IPS DF 6.9 (cell line): ENCODE measurements at places on chromosomes 16 and 17.

DNA sequence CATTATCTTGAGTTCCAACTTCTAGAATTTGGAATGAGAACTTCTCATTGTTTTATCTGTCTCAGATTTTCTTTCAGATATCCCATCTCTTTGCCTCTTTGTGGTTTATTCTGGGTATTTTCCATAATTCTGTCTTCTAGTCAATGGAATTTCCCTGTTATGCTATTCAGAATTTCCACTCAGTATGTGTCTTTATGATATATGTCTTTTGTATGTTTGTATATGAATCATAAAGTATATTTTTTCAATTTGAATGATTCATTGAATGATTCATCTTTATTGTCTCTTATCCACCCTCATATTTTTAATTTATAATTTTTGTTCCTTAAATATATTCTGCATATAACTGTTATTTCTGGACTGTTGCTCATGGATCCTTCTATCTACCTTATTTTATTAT, 729.7 kb upstream of the GOT2 start:
- DNase-seq = no peak

GRCh38 chr17:78883089-78883532, 19.9 kb downstream of the CEP295NL start:
- DNase-seq = no peak

GRCh38 chr17:7862692-7863437, 5.1 kb downstream of the CYB5D1 start:
- DNase-seq = no peak

- no peak for DNase-seq
These were observed 28.3 kb downstream of the TTC19 start for GRCh38 chr17:16027708-16028584.

GRCh38 chr16:89052191-89052889, 41.3 kb upstream of the ACSF3 start:
- DNase-seq = no peak

DNA sequence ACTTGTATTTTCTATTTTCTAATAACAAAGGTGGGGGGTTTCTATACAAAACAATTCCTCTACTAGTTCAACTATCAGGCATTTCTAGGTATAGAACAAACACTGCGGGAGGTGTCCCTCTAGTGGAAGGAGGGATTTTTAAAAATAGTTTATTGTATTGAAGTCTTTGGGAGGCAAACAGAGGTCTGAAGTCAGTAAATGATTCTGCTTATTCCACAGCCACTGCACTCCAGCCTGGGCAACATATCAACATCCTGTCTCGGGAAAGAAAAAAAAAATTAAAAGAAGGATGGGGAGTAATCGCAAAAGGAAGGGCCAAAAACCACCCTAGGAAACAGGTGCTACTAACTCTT, 648 bp upstream of the ERCC4 start:
- DNase-seq = no peak

DNA sequence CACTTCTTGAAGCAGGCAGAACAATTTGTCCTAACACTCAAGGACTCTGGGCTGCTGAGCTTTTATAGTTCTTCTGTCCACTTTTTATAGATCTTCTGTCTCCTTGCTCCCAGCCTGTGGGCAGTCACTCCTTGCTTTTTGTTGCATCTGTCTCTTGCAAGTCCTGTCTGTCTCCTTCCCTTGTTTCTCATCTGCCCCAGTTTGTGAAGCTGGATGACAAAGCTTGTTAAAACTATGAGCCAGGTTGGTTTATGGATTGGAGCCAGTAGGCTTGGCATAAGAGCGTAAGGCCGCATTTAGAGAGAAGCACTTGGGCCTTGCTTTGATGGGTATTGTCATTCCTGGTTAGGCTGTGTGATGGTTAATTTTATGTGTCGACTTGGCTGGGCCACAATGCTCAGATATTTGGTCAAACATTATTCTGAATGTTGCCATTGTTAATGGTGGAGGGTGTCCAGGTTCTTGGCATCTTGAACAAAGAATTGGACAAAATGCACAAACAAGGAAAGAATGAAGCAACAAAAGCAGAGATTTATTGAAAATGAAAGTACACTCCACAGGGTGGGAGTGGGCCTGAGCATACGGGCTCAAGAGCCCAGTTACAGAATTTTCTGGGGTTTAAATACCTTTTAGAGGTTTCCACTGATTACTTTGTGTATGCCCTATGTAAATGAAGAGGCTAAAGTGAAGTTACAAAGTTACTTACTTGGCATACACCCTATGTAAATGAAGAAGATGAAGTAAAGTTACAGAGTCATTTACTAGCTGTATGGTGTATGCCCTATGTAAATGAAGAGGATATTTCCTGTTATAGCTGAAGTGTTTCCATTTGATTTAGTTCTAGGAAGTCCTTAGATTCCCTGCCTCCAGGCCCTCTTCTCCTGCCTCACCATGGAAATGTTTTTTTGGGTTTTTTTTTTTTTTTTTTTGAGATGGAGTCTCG, 8.0 kb upstream of the CPPED1 start:
- no peak for DNase-seq

DNA sequence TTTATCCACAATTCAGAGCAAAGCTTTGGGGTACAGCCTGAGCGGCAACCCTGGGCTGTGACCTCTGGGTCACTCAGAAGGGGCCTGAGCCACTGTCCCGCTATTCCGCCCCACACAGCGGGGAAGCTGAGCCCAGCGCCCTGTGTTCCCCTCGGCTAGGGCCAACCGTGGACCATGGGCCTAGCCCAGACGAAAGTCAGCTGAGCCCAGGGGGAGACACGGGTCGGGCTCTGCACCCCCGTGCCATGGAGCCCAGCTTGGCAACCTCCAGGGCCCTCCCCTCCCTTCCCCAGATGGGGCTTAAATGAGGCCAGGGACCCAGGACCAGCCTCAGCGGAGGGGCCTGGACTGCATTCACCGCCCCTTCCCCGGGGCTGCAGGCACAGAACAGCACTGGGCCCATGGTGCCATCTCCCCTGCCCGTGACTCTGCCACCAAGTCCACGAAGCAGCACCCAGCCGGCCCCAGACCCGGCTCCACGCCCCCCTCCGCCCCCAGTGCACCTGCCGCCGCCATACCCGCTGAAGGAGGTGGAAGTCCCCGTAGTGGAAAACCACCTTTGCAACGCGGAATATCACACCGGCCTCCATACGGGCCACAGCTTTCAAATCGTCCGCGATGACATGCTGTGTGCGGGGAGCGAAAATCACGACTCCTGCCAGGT, 1.8 kb downstream of the TPSD1 start:
- DNase-seq = no peak

- DNase-seq = no peak
These were observed 105.3 kb downstream of the SPECC1 start for GRCh38 chr17:20114466-20114865.

GRCh38 chr16:55651841-55652824, 3.7 kb upstream of the SLC6A2 start:
- DNase-seq = no peak

DNA sequence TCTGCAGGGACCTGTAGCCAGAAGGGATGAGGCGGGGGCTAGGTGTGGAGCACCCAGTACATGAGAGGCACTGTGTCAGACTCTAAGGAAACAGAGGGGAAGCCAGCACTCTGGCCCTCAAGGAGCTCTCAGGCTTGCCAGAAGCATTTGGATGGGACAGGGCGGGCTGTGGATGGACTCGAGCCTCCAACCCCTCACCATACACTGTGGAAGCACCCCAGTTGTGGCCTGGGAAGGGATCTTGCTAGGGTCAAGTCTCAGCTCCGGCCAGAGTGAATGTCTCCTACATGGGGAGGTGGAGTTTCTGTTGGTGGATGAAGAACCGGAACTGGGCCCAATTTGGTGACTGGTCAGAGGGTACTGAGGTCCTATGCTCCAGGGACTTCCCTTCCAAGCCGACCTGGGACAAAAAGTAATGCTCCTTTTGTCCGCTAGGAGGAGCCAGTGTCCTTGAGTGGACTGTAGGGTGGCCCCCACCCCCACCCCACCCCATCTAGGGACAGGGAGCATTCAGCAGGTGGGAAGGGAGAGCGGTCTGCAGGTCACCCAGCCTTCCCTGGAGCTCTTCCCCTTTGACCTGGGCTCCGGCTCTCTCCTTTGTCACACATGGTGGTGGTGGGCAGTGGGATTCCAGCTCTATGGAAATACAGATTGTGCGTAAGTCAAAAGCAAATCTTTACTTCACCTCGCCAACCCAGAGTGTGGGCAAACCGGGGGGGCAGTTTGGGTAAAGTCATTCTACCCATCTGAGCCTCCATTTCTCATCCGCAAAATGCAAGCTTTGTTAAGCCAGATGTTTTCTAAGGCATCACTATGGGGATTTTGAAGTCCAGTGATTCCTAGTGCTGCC, 20.4 kb upstream of the PHB1 start:
- peak; percentile 60 for DNase-seq

GRCh38 chr17:68394608-68395331, 62.5 kb downstream of the WIPI1 start:
- DNase-seq = no peak

DNA sequence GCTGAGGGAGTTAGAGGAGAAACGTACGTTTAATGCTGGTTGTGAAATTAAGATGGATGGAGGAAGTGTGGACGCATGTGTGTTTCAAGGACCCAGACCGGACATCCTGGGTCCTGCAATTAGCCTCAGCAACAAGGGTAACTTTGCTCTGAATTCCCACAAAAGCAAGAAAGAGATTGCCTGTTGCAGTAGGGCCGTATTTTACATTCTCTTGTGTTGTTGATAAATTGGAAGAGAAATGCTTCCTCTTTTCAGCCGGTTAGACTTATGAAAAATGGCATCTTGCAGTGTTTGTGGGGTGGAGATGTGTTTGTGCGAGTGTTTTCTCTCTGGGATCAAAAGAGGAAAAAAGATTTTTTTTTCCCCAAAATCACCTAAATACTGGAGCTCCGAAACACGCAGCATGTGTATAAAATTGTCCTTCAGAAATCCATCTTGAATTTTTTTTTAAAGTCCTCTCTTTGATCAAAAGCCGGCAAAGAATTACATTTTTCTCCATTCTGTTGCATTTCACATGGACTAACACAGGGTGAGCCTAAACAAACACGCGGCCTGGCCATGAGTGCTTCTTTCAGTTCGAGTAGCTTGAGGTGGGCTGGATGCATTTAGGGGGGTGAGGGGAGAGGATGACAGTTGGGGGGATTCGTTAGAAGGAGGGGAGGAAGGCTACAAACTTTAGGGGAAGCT, 251.6 kb downstream of the C16orf95 start:
- DNase-seq = no peak

DNA sequence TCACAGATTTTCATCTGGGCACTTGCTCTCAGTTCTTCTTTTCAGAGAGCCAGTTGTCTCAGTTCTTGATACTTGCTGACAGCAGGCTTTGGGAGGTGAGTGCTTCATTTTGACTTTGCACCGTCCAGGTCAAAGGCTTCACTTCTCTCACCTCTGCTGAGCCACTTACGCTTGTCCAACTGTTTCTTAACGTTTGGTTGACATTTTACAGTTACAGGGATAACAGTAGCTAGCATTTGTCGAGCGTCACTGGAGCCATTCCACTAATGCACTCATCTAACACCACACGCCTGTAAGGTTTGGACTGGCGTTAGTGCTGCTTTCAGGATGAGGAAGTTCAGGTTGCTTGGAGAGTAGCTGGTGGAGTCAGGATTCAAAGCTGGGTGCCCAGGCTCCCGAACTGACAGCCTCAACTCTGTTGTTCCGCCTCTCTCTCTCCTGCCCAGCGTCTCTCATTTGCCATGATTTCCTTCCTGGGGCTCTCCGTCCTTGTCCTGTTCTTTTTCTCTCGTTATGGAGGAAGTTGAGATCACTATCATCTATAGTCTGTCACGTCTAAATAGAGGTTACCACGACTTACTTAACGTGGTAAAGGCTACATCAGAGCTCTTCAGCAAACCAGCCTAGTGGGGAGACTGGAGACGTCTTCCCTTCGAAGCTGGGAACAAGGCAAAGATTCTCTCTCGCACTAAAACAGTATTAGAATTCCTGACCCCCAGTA, 220.8 kb downstream of the RPTOR start:
- no peak for DNase-seq

GRCh38 chr17:1542316-1542715, 20.3 kb downstream of the PITPNA start:
- no peak for DNase-seq

GRCh38 chr17:61144617-61145564, 254.8 kb upstream of the TBX2 start:
- no peak for DNase-seq

GRCh38 chr17:38735161-38735997, 5.2 kb downstream of the CISD3 start:
- DNase-seq = no peak

DNA sequence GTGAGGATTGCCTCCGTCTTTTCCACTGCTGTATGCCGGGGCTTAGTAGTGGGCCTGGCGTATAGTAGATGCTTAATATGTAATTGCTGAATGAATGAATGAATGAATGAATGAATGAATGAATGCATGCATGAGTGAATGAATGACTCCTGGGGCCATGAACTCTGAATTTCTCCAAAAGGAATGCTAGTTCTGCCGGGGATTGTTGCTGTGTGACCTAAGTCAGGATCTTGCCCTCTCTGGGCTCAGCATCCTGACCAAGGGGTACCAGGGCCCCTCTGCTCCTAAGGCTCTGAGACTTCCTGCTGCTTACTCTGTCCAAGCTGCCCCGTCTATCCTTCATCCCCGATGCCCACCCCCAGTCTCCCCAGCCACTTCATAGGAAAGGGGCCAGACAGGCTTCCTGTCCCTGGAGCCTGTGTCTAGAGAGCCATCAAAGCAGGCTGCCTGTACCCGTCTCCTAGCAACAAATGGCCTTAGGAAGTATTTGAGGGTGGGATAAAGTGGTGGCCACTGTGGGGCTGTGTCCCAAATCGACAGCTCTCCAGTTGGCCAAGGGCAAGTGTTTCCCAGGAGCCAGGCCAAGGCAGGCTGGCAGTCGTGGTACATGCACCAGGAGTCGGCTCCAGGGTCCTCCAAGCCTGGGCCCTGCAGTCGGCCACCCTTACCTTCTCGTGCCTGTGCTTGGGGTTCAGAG, 11.6 kb upstream of the MPRIP start:
- no peak for DNase-seq

DNA sequence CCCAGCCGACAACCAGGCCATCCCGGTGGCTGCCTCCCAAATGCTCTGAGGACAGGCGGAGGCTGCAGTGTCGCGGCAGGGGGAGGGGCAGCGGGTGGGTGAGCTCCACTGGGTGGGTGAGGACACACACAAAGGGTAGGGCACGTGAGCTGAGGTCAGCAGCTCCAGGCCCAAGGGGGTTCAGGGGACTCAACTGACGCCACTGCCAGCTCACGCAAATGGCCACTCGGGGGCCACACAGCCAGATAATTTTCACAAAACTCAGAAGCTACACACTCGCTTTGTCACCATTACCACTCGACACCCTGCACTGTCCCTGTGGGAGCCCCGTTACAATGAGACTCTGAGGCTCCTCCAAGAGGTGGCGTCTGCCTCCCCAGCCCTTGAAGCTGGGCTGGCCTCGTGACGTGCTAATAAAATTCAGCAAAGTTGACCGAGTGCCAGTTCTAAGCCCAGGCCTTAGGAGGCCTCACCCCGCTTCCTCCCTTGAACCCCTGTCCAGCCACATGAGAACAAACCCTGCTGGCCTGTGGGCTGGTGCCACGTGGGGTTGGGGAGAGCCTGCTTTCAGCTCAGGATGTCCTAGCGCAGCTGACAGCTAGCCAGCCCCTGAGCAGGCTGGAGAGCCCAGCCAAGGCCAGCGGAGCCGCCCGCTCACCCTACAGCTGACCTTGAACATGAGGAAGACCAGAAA, 56.9 kb downstream of the RMI2 start:
- DNase-seq = no peak
